CD4-positive, alpha-beta T cell (primary cell): ENCODE measurements at places on chromosomes 3 and 15.

- no peak for DNase-seq
These were observed 500.6 kb downstream of the SI start for GRCh38 chr3:164577667-164578210.

- DNase-seq: no peak
These were observed 648.7 kb upstream of the DPPA4 start for GRCh38 chr3:109985943-109986555.

- no peak for DNase-seq
These were observed 82.0 kb downstream of the CNTN3 start for GRCh38 chr3:74532446-74532845.

- no peak for DNase-seq
These were observed 33.9 kb upstream of the HHATL start for GRCh38 chr3:42736531-42736930.

DNA sequence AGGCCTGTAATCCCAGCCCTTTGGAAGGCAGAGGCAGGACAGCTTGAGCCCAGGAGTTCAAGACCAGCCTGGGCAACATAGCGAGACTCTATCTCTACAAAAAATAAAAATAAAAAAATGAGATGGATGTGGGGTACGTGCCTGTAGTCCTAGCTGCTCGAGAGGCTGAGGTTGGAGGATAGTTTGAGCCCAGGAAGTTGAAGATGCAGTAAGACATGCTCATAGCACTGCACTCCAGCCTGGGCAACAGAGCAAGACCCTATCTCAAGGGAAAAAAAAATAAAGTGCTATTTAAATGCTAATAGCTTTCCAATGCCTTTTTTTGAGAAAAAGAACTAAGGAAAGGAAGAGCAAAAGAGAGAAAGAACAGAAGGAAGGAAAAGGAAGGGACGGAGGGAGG is 94.5 kb downstream of the MAGI1 start:
- DNase-seq: no peak

GRCh38 chr3:34683851-34684250 is 885.4 kb downstream of the PDCD6IP start:
- DNase-seq: peak; percentile 37

DNA sequence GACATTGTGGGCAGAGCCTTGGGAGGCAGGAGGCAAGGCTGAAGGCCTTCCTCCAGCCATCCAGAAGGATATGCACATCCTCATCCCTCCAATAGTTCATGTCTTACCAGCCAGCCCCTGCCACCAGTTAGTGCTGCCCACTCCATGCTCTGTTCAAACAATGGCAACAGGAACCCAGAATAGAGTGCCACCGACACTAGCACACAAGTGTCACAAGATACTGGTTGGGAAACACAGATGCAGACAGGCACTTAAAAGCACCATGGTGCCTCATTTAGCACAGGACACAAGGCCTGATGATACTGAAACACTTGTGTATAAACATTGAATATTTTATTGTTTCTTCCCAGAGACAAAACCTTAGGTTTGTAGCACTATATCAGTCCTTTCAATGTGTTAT is 56.5 kb upstream of the MYO5C start:
- no peak for DNase-seq

DNA sequence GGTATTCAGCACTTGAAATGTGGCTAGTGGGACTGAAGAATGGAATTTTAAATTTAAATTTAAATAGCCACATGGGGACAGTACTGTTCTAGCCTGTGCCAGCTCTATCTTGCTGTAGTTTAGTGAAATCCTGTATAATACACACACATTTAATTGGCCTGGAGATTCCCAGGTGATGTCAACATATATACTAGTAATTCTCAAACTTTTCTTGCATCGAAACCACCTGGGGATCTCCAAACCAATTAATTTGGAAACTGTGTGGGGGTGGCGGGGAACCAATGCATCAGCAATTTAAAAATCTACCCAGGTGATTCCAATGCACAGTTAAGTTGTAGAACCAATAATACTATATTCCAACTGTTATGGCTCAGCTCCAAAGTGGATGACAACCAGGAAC is 228.9 kb upstream of the MRPL3 start:
- no peak for DNase-seq

- DNase-seq: no peak
These were observed 90.5 kb downstream of the MRPL46 start for GRCh38 chr15:88376574-88377174.

DNA sequence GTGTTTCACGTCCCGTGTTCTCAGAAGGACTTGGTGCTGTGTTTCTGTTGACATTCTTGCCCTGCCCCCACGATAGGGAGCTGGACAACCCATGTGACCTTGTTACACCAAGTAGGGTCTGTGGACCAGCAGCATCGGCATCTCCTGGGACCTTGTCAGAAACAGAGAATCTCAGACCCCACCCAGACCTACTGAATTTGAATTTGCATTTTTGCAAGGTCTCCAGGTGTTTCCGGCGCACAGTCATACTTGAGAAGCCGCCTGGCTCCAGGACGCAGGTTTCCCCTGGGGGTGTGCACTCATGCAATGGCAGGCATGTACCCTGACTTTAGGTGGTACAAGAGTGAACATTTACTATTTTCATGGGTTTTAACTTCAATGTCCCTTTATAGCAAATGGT is 117.9 kb downstream of the TLE3 start:
- DNase-seq: no peak

DNA sequence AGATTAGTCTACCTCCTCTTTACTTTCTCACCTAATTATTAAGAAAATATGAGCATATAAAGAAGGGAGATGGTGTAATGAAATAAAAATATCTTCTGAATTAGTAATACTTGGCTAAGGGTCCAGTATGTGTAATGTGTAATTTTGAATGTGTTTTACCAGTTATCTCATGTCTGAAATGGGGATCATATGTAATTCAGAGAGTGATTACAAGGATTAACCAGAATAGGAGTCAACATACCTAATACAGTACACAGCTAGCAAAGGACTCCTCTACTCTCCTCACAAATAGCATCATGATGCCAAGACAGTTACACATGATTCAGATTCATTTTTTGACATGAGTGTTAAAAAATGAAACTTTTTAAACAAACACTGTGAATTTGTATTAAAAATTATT is 570.4 kb downstream of the SI start:
- DNase-seq: no peak

GRCh38 chr3:76372497-76372896 is 587.1 kb upstream of the ZNF717 start:
- DNase-seq: no peak

DNA sequence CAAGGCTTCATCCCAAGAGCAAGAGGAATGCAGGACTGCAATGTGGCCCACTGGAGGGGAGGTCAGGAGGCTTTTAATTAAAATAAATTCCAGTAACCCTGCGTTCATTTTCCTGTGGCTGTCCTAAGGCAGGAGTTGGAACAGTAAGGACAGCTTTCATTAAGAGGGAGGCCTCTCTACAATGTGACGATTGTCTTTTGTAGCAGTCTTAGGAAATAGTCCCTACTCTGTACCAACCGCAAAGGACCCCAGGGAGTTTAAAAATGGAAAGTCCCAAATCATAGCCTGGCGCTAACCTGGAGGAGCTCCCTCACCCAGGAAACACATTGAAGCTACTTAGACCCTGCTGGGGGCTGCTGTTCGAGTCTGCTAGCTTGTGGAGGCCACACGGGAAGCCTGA is 62.8 kb downstream of the SYNM start:
- DNase-seq: no peak

GRCh38 chr3:16382845-16383244 is 117.8 kb downstream of the OXNAD1 start:
- no peak for DNase-seq

- no peak for DNase-seq
These were observed 7.2 kb downstream of the FAM174B start for GRCh38 chr15:92648190-92648875.

- no peak for DNase-seq
These were observed 8.4 kb downstream of the CERS3 start for GRCh38 chr15:100520132-100520921.

DNA sequence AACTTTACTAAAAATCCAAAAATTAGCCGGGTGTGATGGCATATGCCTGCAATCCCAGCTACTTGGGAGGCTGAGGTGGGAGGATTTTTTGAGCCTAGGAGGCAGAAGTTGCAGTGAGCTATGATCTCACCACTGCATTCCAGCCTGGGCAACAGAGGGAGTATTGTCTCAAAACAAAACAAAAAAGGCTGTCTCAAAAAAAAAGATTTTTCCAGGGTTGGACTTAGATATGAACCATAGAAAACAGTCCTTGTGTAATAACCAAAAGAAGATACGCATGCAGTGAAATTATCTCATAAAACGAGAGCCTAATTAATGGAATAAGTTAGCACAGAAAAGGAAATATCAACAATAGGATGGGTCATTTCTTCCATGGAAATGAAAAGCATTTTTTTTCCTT is 320.4 kb upstream of the RASGRP1 start:
- DNase-seq: no peak

GRCh38 chr15:50970524-50970923 is 62.0 kb downstream of the AP4E1 start:
- DNase-seq: no peak

- DNase-seq: no peak
These were observed 28.8 kb downstream of the ETFA start for GRCh38 chr15:76282465-76282864.

GRCh38 chr3:119240101-119240590 is 532 bp downstream of the B4GALT4 start:
- peak; percentile 14 for DNase-seq

GRCh38 chr3:188158731-188159310 is 4.9 kb downstream of the LPP start:
- DNase-seq: no peak

DNA sequence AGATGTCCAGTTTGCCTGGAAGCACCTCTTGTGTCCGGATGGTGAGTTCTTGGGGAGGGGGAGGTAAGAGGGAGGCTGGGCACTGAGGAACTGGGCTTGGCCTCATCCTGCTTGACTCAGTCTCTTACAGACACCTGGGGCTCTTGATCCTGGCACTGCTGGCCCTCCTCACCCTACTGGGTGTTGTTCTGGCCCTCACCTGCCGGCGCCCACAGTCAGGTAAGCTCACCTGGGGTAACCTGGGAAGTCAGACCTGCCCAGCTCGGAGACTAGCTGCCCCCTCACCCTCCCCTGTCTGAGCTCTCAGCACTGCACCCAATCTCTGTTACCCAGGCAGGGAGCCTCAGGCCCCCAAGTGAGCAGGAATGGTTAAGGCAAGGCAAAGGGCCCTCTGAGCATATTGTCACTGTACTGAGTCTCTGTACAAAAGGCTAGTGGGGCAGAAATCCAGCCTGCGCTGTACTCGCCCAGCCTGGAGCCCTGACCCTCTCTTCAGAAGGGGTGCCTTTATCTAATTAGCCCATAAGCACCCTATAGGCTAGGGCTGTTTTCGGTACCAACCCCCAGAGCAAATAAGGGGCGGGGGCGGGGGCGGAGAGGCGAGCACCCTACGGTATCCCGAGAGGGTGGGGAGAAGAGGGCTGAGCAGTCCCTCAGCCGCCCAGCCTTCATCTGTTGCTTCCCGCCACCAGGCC is 2.2 kb upstream of the IL17RC start:
- no peak for DNase-seq

DNA sequence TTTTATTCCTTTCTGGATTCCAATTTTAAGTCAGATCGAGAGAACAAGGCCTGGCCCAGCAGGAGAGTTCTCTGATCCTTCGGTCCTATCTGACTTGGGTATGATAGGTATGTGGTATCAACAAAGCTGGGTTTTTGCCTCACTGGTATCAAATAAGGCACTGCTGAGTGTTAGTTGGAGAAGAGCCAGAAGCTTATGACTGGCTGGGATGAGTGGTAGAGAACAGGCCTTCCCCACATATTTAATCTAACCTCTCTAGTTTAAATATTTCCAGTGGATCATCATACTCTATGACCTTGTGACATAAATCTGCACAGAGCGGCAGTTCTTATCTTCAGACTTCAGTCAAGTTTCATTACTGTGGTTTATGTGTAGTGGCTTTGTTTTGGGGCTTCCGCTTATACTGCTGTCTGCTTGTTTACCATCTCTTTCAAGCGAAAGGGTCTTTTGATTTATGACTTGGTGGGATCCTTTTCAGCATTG is 164.5 kb downstream of the PTPRG start:
- no peak for DNase-seq

DNA sequence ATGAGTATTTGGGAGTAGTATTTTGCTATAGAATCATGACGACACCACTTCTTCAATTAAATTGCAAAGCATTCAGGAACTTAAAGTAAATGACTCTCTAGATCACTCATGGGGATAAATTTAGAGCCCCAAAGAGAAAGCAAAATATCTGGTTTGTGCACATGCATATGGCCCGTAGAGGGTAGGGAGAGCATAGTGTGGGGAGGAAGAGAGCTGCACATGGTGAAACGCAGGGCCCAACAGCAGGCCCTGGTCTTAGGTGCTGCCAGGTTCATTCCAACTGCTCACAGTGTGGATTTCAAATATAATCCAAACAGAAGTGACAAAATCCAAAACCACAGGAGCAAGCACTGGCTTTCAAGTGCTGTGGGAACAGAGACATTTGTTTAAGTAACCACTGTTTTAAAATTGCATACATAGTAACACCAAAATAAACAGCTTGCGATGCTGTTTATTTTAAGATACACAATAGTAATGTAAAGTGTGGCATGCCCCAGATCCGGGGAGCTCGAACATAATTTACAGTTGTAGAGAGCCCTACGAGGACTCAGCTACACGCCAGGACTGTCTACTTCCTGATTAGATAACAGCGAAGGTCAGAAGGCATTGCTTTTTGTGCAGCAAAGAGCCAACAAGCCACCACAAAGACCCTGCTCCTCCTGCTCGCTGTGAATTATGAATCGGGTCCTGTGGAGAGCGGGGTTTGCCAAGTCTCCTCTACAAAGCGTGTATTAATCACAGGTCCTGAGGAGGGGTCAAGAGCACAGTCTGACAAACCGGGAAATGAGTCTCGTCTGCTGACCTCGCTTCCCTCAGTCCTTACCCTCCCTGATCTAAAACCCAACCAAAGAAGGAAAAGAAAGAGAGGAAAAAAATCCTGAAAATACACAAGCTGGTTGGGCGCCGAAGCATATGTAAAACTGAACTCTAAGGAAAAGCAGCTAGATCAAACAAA is 80.6 kb downstream of the MEIS2 start:
- no peak for DNase-seq

- DNase-seq: no peak
These were observed 60.6 kb upstream of the SEC61A1 start for GRCh38 chr3:127991681-127992080.

GRCh38 chr3:52052831-52053306 is 3.5 kb downstream of the DUSP7 start:
- peak; percentile 52 for DNase-seq

GRCh38 chr3:52130966-52131622 is 23.1 kb downstream of the POC1A start:
- DNase-seq: no peak

DNA sequence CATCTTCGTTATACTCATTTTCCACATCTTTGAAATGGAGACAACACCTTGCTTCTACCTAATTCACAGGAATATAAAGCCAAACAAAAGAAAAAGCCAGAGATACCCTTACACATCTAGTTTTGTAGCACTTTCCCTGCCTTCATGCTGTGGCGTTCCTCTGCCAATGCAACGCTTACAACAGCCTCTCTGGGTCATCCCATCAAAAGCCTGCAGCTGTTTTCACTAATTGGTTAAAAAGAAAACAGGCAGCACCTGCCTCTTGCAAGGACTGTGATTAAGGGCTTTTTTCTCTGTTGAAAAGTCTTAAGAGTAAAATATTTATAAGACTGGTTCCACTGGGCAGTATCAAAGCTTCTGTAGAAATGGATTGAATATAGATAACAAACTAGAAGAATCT is 120.3 kb downstream of the FMN1 start:
- DNase-seq: no peak

GRCh38 chr15:52653431-52653964 is 25.7 kb downstream of the ATOSA start:
- no peak for DNase-seq
